CD4-positive, alpha-beta T cell treated with Interleukin-6 at 100 ng/mL for 8 hours (primary cell): ENCODE measurements at places on chromosomes 5 and 9.

DNA sequence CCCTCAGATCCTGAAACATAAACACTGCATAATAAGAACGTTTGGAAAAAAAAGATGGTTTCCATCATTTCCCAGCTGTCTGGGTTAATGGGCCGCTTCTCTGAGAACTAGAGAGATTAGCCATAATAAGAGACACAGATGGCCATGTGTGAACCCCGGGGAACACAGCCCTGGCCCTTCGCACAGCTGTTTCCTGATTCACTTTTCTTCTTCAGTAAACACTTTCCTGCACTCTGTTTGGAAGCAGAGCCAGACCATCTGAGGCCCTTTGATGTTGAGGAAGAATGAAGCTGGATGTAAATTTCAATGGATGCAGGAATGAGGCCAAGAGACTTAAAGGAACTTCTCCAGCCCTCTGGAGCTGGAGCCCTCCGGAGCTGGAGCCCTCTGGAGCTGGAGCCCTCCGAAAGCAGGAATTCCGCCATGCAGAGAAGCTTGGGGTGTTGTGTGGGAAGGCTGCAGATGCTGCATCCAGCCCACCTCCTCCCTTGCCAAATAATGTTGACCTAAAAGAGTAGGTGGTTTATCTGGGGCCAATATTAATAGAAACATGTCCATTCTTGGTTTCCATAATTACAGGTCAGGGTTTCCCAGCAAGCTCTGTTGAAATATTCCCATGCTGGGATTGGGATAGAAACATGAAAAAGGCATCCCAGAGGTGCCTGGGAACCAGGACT lies 218.9 kb downstream of the NXNL2 start:
- DNase-seq = no peak

GRCh38 chr9:95773053-95773418 lies 102.5 kb upstream of the ERCC6L2 start:
- DNase-seq = no peak

DNA sequence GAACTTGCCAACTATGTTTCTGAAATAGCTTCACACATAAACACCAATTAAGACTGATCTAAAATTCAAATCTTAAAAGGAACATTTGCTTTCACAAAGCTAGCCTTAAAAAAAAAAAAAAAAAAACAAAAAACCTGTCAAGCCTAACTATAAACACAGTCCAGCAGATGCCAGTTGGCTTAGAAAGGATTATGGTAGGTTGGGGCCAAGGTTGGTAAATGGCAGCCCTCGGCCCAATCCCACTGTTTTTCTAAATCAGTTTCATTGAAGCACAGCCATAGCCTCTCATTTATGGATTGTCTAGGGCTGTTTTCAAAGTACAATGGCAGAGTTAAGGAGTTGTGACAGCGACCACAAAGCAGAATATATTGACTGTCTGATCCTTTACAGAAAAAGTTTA lies 75.7 kb upstream of the FRRS1L start:
- no peak for DNase-seq

DNA sequence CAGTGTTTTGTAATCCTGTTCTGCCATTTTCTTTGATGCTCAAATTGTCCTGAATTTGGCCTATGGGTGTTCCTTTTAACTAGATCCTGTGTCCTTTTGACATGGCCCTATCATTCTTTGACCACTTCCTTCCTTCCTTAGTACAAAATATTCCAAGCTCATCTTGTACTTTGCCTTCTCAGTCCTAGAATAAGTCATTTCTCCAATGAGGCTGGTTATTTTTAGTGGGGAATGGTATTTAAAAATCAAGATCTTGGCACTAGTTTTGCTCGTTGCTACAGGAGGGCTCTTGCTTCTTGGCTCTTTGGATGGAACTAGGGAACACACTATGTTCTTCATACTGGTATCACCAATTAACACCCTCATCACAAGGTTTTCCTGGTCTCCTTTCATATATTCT lies 108.1 kb downstream of the UNC13B start:
- no peak for DNase-seq

GRCh38 chr5:133253070-133253469 lies 201.3 kb downstream of the HSPA4 start:
- no peak for DNase-seq

DNA sequence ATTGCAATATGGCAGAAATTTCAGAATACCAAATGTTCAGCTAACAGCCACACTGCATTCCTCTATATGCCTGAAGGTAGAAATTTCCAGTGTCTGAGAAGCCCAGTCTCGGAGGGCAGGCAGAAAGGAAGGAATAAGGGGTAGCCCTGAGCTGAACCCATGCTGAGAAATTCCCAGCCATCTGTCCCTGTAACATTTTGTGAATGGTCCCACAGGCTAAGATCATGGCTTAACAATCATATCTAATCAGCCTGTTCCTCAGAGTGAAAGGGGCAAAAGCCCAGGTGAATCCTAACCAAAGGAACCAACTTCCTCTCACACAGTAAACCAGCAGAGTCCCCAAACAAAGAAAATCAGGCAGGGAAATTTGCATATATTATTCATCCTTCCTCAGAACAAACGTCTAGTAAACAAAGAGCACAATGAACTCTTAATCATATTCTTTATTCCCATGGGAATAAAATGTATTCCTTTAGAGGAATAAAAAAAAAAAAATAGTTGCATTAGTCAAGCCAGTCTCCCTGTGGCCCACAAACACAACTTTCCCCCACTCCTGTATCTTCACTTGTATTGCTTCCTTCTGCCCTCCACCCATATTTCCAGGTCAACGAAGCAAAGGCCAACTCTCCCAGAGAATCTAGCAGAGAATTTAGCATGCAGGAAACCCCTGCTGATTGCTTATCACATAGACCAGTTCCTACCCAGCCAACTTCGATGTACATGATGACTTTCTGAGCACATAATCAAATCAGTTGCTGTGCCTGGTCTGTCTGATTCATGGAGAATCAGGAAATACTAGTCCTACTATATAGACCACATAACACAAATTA lies 257.6 kb downstream of the FAM114A2 start:
- DNase-seq = no peak

DNA sequence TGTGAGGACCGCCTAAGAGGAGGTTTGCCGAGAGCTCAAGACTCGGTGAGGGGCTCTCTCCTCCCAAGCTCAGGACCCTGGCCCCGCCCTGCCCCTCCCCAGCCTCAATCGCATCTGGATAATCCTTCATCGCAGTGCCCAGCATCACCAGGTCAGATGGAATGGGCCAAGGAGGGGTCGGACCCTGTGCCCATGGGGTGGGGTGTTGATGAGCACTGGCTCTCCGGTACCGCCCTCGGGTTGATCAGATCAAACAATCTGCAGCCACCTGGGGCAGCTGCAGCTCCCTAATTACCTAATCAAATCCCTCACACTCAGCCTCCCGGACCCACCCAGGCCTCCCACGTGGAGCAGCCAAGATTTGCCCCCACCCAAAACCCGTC lies 24.4 kb upstream of the TDRD7 start:
- DNase-seq = no peak

DNA sequence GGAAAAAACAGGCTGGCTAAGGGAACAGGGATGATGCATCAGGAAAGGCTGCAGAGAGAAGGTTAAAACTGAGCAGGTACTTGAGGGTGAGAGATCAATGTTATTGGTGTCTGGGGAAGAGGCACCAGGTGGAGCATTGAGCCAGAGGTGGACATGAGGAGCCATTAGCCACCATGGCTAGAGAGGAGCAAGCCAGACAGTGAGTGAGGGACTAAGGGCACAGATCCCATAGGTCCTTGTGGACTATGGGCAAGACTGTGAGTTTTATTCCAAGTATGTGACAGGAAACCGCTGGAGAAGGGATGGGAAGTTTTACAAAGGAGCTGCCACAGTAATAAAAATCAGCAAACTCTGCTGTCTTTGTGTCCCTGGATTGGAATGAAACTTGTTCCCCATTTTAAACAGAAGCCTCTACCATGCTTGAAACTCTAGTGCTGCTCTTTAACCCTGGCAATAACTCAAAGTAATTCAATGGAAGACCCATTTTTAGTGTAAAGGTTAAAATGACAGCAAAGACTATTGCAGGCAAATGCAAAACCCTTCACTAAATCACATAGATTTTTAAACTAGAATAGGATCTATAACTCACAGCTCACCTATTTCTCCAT lies 349.8 kb downstream of the ENC1 start:
- no peak for DNase-seq
